ENCODE measurements at places on chromosomes 7 and 10. TPM values are rescaled to one million over a fixed set of nuclear protein-coding genes. Genes with fewer than 3 reads are reported as not detected.

Gene HIPK2
- 7.8 TPM for total RNA-seq

- H3K4me3 ChIP-seq = no peak overlapping the region
- H3K27ac ChIP-seq = no peak overlapping the region
- no peaks in the 10 kb centered on the region for H3K36me3 ChIP-seq
- DNase-seq = no peak
- no peaks in the 10 kb centered on the region for H3K4me1 ChIP-seq
- H3K27me3 ChIP-seq = no peaks in the 10 kb centered on the region
Observed at GRCh38 chr7:94741179-94741578, 85.2 kb upstream of the SGCE start.

DNA sequence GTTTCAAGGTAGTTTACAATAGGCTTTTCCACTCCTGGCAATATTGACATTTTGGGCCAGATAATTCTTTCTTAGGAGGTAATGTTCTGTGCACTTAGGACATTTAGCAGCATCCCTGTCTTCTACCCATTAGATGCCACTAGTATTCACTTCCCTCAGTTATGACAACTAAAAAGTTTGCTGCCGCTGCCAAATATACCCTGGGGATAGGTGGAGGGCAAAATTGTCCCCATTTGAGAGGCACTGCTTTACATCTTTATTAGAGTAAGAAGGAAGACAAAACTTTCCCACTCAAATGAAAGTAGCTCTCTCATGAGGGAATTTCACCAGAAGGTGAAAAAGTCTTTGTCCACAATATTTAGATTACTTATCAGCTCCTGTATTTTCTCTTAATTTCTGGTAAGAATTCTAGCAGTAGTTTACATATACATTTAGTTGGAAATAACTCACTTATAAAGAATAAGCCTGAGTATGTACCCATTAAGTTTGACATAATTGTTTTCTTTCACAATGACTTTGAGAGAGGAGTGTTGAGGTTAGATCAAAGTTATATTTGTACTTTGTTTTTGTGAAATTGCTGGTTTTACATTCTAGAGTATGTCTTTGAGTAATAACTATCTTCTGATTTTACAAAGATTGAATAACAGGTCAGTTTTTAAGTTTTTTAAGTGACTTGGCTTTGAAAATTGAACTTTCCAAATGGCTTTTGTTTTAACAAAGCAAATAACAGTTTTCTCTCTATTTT is 46.0 kb downstream of the HELLS start:
- H3K27ac ChIP-seq = no peak overlapping the region
- no peak overlapping the region for H3K4me3 ChIP-seq
- H3K27me3 ChIP-seq = no peaks in the 10 kb centered on the region
- DNase-seq = no peak
- no peaks in the 10 kb centered on the region for H3K4me1 ChIP-seq

Gene ELAPOR2
- total RNA-seq = 15.3 TPM

DNA sequence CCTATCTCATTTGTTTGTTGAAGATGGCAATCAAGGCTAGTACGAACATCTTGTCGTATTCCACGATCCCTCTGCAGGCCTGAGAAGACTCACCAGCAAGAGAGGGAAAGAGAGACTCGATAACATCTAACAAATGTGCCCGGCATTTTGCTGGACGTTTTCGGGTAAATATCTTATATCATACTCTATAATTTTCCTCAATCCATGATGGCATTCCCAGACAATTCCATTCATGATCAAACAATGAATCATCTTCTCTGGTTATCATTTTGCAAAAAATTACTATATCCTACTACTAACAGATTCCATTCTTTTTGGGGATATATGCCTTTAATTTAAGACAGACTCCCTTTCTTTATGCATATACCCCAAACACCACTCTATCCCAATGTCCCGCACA is 118.1 kb downstream of the TYW1B start:
- DNase-seq = no peak
- H3K4me1 ChIP-seq = no peaks in the 10 kb centered on the region
- no peaks in the 10 kb centered on the region for H3K27me3 ChIP-seq
- no peak overlapping the region for H3K27ac ChIP-seq

DNA sequence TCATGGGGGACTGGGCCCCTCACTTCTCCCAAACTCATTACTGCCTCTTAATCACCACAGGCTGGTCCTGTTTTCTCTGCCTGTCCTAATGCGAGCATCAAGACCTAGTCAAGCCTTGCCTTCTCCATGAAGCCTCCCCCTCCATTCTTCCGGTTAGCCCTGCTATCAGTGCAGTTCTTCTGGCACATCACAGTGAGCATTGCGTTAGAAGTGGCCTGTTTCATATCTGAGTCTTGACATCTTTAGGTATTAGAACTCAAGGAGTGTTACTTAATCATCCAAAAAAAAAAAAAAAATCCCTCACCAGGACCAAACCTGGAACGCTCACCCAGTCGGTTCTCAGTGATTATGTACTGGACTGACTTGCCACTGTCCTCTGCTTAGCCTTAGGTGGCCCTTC is 17.4 kb downstream of the SNX10 start:
- H3K4me1 ChIP-seq = no peaks in the 10 kb centered on the region
- H3K27ac ChIP-seq = no peak overlapping the region
- DNase-seq = no peak
- H3K27me3 ChIP-seq = no peaks in the 10 kb centered on the region

DNA sequence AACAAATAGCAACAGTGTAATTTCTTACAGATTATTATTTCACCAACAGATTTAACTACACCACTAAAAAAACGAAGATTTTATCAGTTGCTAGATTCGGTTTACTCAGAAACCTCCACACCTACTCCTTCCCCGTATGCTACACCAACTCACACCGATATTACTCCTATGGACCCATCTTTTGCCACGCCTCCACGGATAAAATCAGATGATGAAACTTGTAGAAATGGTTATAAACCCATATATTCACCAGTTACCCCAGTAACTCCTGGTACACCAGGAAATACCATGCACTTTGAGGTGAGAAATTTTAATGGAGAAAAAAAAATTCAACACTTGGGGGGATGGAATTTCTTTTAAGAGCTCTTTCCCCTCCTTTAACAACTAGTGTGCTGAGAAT is 92.5 kb downstream of the KMT2E start:
- DNase-seq = no peak
- peaks cover 42% of the 10 kb centered on the region for H3K36me3 ChIP-seq
- no peak overlapping the region for H3K4me3 ChIP-seq
- no peak overlapping the region for H3K27ac ChIP-seq
- H3K27me3 ChIP-seq = no peaks in the 10 kb centered on the region

Gene CAV2
- 81.8 TPM for total RNA-seq

GRCh38 chr7:17528636-17529035 is 230.2 kb downstream of the AHR start:
- DNase-seq = no peak
- no peaks in the 10 kb centered on the region for H3K36me3 ChIP-seq
- H3K27ac ChIP-seq = no peak overlapping the region
- H3K27me3 ChIP-seq = no peaks in the 10 kb centered on the region
- H3K4me3 ChIP-seq = no peak overlapping the region
- H3K4me1 ChIP-seq = peaks cover 6% of the 10 kb centered on the region

DNA sequence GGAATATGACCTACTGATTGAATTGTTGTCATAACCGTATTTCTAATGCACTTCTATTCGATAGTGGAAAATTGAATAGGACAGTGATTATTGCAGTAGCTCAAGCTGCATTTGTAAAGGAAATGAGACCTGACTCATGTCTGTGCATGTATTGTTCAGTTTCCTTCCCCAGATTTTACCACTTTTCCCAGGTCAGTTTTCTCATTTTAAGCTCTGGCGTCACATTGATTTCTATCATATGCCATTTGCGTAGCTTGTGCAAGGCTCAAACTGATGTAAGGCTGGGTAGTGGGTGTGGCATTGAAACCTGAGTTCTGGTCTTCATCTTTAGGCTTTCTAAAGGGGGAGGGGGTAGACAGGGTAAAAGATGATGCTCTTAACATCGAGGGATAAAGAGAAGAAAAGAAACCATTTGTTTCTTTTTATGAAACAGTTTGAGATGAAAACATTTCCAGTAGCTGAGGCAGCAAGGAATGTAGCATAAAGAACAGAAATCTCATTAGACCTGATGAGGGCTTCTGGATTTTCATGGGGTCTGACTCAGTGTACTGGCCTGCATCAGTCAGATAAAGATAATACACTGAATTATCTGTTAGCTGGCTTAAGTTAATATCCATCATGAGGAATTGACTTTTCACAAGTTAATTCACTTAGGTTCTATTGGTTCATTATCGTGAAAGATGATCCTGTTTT is 182.3 kb upstream of the CDCA7L start:
- no peak overlapping the region for H3K4me3 ChIP-seq
- H3K36me3 ChIP-seq = no peaks in the 10 kb centered on the region
- H3K27ac ChIP-seq = no peak overlapping the region
- H3K4me1 ChIP-seq = no peaks in the 10 kb centered on the region

DNA sequence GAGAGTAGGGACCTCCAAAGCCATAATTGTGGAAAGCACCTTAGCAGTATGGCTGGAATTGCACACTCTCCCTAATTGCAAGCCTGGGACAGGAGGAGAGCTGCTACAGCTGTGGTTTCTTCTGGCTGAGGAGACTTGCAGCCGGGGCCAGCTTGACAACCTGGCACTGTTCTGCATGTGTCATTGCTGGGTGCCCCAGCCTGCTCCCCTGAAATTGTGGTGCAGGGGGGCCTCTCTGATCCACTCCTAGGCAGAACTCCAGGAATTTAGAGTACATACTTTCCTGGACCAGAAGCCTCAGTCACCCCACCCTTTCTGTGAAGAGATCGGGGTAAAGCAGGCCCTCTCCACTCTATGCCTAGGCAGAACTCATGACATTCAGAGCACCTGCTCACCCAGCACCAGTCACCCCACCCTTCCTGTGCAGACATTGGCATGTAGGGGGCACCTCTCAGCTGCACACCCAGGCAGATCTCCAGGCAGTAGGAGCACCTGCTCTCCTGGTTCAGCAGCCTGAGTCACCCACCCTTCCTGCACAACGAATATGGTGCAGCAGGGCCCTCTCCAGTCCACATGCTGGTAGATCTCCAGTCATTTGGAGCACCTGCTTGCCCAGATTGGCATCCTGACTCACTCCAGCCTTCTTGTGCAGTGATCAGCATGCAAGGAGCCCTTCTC is 34.4 kb upstream of the DYNC1I1 start:
- no peak overlapping the region for H3K4me3 ChIP-seq
- no peak for DNase-seq
- H3K36me3 ChIP-seq = no peaks in the 10 kb centered on the region
- no peaks in the 10 kb centered on the region for H3K4me1 ChIP-seq

DNA sequence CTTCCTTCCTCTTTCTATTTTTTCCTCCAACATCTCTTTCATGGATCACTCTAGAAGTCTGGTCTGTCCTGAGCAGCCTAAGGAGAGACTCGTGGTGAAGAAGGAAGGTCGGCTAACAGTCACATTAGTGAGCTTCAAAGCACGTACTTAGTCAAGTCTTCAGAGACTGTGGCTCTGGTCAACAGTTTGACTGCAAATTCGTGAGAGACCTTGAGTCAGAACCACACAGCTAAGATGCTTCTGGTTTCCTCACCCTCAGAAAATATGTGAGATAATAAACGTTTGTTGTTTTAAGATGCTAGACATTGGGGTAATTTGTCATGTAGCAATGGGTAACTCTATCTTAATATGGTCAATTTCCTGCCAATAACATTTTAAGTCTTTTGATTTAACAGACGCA is 126.2 kb upstream of the LRRN3 start:
- DNase-seq = no peak
- no peak overlapping the region for H3K4me3 ChIP-seq
- no peaks in the 10 kb centered on the region for H3K27me3 ChIP-seq
- H3K27ac ChIP-seq = no peak overlapping the region

Gene PCBD1
- total RNA-seq = 98.1 TPM

- H3K4me3 ChIP-seq = no peak overlapping the region
- no peaks in the 10 kb centered on the region for H3K36me3 ChIP-seq
- DNase-seq = no peak
- H3K4me1 ChIP-seq = no peaks in the 10 kb centered on the region
- no peak overlapping the region for H3K27ac ChIP-seq
Observed at GRCh38 chr10:112229901-112230300, 46.3 kb upstream of the GPAM start.

GRCh38 chr7:55690-56248 is 136.6 kb upstream of the FAM20C start:
- H3K36me3 ChIP-seq = no peaks in the 10 kb centered on the region
- no peaks in the 10 kb centered on the region for H3K4me1 ChIP-seq
- H3K27me3 ChIP-seq = no peaks in the 10 kb centered on the region
- H3K4me3 ChIP-seq = no peak overlapping the region
- H3K27ac ChIP-seq = no peak overlapping the region

GRCh38 chr7:151951672-151952338 is 4.4 kb upstream of the GALNTL5 start:
- no peak overlapping the region for H3K27ac ChIP-seq
- no peaks in the 10 kb centered on the region for H3K4me1 ChIP-seq
- H3K27me3 ChIP-seq = peaks cover 13% of the 10 kb centered on the region
- H3K36me3 ChIP-seq = no peaks in the 10 kb centered on the region
- DNase-seq = no peak

- no peaks in the 10 kb centered on the region for H3K4me1 ChIP-seq
- no peaks in the 10 kb centered on the region for H3K36me3 ChIP-seq
- no peak for DNase-seq
Observed at GRCh38 chr7:137771679-137772078, 75.1 kb downstream of the DGKI start.

Gene PNLIP
- total RNA-seq = not detected

Gene FFAR4
- 0.99 TPM for total RNA-seq

GRCh38 chr7:40800771-40801170 is 666.0 kb downstream of the SUGCT start:
- H3K4me1 ChIP-seq = no peaks in the 10 kb centered on the region
- H3K4me3 ChIP-seq = no peak overlapping the region
- DNase-seq = no peak
- H3K27ac ChIP-seq = no peak overlapping the region

Gene LIPM
- not detected for total RNA-seq

- peak; percentile 53 for DNase-seq
- H3K4me1 ChIP-seq = peaks cover 31% of the 10 kb centered on the region
- no peaks in the 10 kb centered on the region for H3K27me3 ChIP-seq
- no peak overlapping the region for H3K4me3 ChIP-seq
- no peak overlapping the region for H3K27ac ChIP-seq
Observed at GRCh38 chr7:105647591-105647990, 66.3 kb upstream of the EFCAB10 start.

Gene ARMH3
- total RNA-seq = 23.0 TPM

GRCh38 chr10:47300429-47300931 is 483 bp downstream of the GDF10 start:
- peak overlapping the region; percentile 38 for H3K4me3 ChIP-seq
- H3K4me1 ChIP-seq = no peaks in the 10 kb centered on the region
- no peaks in the 10 kb centered on the region for H3K36me3 ChIP-seq
- H3K27ac ChIP-seq = no peak overlapping the region
- DNase-seq = no peak
- peaks cover 9% of the 10 kb centered on the region for H3K27me3 ChIP-seq

DNA sequence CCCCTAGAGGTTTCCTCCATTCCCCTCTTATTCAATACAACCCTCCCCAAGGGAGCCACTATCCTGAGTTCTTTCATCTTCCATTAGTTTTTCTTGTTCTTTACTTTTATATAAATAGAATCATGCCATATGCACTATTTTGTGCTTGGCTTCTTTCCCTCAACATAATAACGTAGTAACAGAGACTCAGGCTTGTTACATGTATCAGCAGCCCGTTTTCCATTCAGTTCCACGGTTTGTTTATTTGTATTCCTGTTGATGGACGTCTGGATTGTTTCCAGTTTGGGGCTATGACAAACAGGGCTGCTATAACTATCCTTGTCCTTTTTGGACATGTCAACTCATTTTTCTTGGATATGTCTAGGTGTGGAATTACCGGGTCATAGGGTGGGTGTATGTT is 264.4 kb upstream of the MKI67 start:
- no peaks in the 10 kb centered on the region for H3K27me3 ChIP-seq
- no peaks in the 10 kb centered on the region for H3K36me3 ChIP-seq
- H3K4me1 ChIP-seq = no peaks in the 10 kb centered on the region
- H3K27ac ChIP-seq = no peak overlapping the region
- no peak overlapping the region for H3K4me3 ChIP-seq
- DNase-seq = no peak

Gene NYAP1
- total RNA-seq = 1.1 TPM

All from sigmoid colon (tissue), 7 donors.